HEK293T (cell line): ENCODE measurements at places on chromosomes 4 and X.

DNA sequence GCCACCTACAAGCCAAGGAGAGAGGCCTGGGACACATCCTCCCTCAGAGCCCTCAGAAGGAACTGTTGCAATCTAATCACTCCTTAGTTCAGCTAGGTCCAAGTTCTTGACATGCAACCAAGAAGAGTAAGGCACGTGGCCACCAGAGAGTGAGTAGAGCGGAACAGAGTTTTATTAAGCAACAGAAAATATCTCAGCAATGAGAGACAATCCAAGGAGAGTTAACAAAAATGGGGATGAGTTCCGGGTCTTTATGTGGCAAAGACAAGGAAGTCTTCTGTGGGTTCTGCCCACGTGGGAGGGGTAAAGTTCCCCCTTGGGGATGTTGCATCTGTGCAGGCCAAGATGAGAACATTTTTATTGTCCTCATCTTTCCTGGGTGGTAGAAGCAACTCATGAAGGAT, 38.5 kb upstream of the PROM1 start:
- DNase-seq: no peak

GRCh38 chrX:119622356-119623232, 16.4 kb upstream of the NKRF start:
- DNase-seq: no peak

DNA sequence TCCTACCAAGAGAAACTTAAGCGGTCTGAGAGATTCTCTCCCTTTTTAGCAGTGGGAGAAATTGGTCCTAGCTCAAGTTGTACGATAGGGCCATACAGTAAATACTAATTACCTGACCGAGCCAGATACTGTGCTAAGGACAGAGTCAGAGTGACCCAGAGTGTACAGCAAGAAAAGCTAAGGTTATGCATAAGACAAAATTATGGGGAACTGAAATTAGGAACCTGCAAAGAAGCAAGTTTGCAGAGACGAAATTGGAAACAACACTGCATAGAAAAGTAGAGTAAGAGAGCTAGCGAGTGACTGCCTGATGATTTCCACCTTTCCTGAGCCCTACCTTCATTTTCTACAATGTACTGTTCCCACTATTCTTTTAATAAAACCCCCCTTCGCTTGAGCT, 278.1 kb downstream of the NKX6-1 start:
- DNase-seq: no peak

GRCh38 chr4:40232610-40233009, 35.8 kb downstream of the RHOH start:
- no peak for DNase-seq

GRCh38 chr4:2651546-2651945, 104.6 kb downstream of the TNIP2 start:
- DNase-seq: no peak

DNA sequence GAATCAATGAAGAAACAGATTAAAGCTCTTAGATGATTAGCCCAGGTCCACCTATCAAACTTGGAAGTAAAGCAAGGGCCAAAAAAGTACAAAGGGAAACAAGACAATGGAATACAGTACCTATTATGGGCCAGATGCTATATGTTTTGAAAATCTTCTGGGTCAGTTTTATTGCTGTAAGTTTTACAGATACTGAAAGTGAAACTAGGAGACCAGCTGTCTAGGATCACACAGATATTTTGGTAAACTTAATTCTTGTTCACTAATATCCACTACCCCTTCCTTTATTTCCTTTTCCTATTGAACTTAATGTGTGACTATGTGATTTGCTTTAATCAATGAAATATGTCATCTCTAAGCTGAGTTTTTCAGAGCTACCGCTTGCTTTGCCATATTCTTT, 505.4 kb upstream of the PITX2 start:
- no peak for DNase-seq

GRCh38 chr4:38491854-38492478, 172.0 kb upstream of the KLF3 start:
- DNase-seq: no peak

DNA sequence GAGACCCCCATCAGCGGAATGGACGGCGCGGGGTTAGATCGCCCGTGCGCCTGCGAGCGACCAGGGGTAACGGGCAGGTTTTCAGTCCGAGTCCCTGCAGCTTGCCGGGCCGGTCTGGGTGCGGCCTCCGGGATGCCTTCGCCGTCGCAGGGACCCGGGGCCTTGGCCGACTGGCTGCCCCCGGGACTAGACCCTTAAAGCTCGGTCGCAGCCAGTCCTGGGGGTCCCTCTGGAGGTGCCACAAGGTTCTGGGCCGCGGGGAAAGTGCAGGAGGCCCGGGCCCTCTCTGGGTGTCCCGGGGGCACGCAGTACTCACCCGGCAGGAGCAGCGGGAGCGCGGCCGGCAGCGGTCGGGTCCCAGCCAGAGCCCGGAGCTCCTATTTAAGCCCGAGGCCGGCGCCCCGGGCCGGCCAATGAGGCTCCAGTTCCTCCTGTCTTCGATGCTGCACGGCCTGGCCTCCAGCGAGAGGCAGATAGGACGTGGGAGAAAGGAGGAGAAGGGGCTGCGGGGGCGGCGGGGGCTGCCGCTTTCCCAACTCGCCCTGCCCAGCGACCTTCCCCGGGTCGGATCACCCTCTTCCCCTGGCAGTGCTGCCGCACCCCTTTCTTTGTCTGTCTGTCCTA, at the start of gene SPON2:
SPON2 (minus strand) TSS at position 356 of the 624 bp plus-strand sequence.
- no peak for DNase-seq

GRCh38 chr4:54215379-54216077, 13.6 kb upstream of the PDGFRA start:
- DNase-seq: no peak

GRCh38 chrX:129239371-129239770, 283.9 kb downstream of the SMARCA1 start:
- no peak for DNase-seq

DNA sequence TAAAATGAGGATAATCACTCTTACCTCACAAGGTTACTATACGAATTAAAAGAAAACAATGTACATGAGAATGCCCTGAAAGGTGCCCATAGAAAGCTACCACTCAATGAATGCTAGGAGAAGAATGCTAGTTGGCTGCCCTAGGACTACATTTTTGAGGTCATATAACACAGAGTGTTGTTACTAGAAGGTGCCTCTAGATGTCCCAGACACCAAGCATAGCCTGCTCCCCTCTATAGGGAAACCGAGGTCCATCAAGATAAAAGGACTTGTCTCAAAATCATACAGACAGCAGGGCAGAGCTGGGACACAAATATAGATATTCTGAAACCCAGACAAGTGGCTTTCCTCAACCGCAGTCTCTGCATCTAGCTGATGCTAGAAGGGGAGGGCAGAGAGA, 147.0 kb upstream of the ARHGEF9 start:
- no peak for DNase-seq

GRCh38 chr4:8746523-8747466, 124.8 kb downstream of the HMX1 start:
- no peak for DNase-seq

DNA sequence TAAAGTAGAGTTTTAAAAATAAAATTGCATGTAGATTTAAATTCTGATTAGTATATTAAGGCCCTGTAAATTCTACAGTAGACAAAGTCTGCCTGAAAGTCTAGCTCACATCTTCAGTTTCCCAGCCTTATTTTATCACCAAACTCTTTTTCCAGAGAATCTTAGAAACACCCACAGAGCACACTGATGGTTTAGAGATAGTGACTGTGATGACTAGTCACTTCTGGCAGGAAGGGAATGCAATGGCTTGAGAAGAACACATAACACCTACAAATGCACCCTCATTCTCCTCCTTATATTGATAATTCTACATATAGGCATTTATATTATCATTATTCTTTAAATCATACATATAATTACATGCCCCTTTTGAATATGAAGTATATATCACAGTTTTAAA, 232.9 kb downstream of the ARAP2 start:
- no peak for DNase-seq
